ENCODE measurements at places on chromosomes 7 and 10.

DNA sequence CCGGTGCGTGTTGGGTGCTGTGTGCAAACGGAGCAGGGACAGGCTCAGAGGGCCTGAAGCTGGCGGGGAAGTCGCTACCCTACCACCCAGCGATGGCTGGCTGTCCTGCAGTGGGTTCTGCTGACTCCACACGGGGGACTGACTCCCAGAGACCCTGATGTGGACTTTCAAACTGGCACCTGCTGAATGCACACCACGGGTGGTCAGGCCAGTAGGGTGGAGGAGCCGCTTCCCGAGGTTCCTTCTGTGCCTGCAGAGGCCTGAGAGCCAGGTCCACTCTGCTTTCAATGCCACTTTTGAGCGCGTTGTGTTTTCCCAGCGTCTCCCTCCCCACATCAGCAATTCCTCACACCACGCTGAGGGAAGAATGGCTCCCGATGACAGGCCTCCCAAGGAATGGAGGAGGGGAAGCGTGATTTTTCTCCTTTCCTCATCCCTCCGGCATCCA, 135.3 kb downstream of the ADARB2 start:
- no peak for DNase-seq

DNA sequence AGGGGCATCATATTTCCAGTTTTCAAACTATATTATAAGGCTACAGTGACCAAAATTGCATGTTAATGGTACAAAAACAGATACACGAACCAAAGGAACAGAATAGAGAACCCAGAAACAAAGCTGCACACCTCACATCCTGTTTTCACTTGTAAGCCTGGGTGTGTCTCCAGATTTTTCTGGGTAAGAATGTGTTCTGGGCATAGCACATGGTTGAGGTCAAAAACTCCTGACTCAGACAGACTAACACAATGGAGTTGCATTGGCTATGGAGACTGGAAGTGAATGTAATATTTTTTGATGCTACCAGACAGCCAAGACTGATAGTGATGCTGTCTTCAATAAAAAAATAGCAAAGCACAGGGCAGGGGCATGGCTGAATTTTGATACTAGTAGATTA, 1175.2 kb downstream of the NXPH1 start:
- no peak for DNase-seq

- DNase-seq = no peak
Observed at GRCh38 chr7:97845622-97846203, 26.5 kb downstream of the ASNS start.

DNA sequence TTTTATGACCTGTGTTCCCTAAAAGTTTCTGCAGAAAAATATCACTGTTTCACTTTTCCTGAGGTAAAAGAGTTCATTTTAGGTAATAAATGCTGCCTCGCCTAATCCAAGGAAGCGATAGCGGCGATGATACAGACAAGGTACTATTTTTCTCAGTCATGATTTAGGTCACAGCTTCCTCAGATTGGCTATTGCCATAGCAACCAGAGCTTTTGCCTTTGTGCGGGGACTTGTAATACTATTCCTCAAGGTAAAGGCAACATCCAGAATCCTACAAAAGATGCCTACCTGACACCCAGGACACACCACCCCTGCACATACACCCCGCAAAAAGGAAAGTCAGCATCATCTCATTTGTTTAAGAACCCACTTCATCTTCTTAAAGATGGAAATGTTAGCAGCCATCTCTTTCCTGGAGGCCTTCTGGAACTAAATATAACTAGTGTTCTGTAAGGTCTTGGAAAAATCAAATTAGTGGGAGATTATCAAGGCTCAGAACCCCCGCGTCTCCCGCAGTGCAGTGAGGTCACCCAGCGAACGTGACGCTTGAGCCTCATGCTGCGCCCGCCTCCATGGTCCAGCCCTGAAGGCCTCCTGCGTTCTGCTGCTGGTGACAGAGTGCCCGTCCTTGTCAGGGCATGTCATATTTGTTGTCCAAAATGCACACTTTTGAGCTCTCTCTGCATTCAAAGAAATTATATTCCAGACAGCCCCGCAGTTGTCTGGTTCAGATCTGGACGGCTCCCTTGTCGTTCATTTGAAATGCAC, 402.0 kb upstream of the RNF32 start:
- no peak for DNase-seq

GRCh38 chr10:33981301-33981700, 646.8 kb upstream of the NRP1 start:
- DNase-seq = no peak

DNA sequence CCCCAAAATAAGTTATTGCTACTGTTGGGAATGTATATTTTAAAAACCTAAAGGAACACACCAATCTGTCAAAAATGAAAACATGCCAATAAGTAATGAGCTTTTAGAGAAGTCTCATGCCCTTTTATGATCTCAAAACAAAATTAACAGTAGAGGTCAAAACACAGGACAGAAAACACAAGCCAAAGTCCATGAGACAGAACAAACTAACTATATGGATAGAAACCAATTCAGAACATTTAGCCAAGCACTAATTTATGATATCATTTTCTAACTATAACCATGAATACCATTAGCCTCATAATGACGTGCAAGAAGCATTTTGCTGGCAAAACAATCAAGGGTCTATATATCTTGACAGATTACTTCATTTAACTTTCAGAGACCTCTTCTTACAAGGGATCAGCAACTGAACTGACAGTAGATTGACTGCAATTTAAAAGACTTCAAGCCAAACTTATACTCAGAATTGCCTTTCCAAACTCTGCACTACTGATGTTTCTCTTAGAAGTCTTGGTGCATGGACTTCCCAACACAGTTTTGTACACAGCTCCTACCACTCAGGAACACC, 200.9 kb downstream of the DOCK4 start:
- DNase-seq = no peak

DNA sequence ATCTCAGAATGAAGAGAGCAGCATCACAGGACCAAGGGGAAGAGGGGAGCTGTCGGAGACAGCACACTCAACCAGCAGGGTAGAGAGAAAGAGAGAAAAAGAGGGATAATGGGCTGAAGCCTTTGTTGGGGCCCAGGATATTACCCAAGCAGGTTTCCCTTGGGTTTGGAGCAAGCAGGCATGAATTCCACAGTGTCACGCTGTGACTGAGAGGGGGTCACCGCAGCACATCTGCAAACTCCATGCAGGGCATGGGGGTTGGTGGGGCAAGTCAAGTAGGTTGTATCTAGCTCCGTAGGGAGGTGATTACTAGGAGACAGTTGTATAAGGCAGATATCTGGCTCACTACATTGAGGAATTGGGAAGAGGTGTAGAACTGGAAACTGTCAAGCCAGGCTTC, 42.2 kb upstream of the SEMA3E start:
- no peak for DNase-seq

DNA sequence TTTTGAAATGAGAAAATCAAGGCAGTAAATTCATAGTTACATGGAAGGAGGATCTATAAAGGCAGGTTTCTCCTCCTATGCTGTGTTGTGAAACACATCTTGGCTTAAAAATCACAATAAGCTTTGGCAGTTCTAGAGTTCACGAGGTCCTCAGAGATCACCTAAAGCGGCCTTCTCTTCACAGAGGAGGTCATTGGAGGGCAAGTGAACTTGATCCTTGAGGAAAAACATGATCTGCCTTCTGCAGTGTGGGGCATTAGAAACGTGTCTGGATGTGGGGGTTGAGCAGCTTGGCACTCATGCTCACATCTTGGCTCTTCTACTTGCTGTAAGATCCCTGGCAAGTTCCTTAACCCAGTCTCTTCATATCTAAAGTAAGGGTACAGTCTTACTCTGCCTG, 96.1 kb upstream of the BMPER start:
- DNase-seq = no peak

DNA sequence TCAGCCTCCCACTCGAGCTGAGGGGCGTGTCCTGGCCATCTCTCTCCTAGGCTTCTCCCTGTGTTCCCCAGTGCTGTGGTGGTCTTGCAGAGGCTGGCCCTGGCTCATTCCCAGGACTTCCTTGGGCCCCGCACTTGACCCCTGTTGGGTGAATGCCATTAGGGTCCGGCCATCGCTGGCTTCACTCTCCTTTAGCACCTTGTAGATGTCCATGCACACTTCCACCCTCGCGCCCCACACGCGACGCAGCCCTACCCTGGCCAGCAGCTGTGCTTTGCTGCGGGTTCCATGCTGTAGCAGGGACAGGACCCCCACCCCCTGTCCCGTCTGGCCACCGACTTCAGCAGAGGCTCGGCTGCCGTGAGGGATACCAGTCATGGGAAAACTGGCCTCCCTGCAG, 46.3 kb downstream of the PITRM1 start:
- DNase-seq = no peak

GRCh38 chr10:13909516-13910258, 322.9 kb downstream of the PRPF18 start:
- no peak for DNase-seq

- no peak for DNase-seq
Observed at GRCh38 chr7:34838329-34838728, 180.3 kb downstream of the NPSR1 start.

- no peak for DNase-seq
Observed at GRCh38 chr7:3075441-3075840, 31.8 kb upstream of the CARD11 start.

DNA sequence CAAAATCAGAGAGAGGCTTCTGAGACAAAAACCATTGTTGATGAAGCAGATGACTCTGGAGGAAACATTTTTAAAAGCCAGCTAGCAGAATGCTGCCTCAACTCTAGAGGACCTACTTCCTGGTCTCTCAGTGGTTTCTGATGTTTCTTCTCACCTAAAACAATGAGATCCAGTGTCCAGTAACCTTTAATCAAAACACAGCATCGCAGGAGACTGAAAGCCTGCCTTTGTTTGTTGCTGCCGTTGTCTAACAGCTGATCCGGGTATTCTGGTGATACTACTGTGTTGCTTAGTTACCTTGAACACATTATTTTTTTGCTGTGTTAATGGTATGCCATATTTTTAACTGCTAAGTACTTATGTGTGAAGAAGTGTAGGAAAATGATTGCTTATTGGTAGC, 70.9 kb downstream of the WIPF3 start:
- no peak for DNase-seq

DNA sequence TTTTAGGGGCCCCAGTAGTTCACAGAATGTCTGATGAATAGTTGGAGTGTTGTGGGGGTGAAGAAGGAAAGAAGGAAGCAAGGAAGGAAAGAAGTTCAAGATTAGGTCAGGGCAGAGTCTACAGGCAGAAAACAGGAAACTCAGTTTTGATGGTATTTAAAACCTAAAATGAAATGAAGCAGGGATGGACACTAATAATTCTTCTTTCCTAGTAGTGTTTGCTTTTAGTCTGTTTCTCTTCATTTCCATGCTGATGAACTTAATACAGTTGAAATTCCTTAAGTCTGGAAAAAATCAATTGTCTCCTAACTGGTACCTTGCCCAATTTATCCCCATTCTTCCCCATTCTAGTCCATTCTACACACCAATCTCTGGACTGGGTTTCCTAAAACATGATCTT, 59.0 kb upstream of the GSAP start:
- no peak for DNase-seq

DNA sequence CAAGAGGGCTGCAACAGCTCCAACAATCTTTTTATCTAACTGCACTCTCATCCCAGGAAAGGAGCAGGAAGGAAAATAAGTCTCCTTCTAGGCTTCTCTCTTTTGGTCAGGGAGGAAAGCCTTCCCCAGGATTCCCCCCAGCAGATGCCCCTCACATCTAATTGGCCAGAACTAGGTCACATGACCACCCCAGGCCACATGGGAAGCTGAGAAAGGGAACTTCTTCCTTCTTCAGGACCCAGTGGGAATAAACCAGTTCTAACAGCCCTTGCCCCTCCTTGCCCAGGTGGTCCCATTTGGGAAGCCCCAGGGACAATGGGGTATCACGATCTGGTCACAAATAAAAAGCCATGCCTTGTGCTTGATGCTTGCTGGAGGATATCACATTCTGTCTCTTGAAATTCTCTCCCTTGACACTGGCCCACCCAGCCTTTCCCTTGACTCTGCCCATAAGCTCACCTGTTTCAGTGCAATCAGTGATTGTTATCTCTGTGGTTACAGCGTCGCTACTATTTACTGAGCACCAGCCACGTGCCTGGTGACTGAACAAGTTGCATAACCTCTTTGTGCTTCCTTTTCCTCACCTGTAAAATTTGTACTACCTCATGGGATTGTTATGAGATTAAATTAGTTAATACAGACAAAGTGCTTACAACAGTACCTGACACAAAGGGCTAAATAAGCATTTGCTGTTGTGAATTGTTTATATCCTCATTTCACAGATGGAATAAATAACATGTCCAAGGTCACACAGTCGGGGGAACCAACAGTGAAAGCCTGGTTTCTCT, 9.0 kb upstream of the TACR2 start:
- no peak for DNase-seq

DNA sequence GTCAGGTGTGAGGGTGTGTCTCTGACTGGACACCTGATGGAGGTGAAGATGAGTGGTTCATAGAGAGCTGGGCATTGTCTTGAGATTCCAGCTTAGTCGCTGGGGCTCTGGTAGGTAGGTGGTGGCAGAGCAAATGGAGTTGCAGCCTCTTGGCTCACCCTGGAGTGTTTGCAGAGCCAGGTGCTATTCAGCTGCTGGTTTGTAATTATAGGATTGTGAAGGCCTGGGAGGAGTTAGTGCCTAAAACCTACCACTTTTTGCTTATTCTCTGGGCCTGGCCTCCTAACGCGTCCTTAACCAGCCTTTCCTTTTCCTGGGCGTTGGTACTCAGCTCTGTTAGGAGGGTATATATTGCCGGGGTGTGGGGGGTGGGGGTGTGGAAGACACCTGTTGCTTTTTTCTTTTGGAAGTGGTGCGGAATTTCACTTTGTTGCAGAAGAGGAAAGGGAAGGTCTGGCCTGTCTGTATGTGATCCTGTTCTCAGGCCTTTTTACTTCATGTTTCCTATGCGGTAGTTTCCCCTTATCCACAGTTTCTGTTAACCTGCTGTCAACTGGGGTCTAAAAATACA, 3.2 kb downstream of the PPRC1 start:
- no peak for DNase-seq

GRCh38 chr7:101012931-101013330, 7.0 kb upstream of the MUC17 start:
- DNase-seq = no peak

- no peak for DNase-seq
Observed at GRCh38 chr10:51744235-51745000, 45.0 kb upstream of the CSTF2T start.

GRCh38 chr7:81714306-81714705, 55.5 kb downstream of the HGF start:
- no peak for DNase-seq

DNA sequence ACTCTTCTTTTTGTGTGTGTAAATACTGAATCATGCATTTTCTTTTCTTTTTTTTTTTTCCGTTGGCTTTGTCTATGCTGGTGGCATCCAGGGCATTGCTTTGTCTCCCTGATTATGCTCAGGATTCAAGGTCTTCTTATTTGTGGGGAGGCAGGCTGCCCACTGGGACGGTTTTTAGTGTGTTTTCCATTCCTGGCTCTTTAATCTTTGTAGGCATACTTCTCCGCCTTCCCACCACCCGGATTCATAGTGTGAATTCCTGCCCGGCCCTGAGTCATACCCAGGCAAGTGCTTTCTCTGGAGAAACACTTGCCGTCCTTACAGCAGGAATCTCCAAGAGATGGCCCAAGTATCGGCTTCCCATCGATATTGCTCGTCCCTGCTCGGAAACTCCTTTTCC, 5.2 kb downstream of the ZNF655 start:
- DNase-seq = no peak

- DNase-seq = no peak
Observed at GRCh38 chr7:51517187-51517586, 200.6 kb upstream of the COBL start.
